Stimulated activated CD4-positive, alpha-beta T cell treated with anti-CD3 and anti-CD28 coated beads, Interleukin-15, amount 100 ng/mL, for 1 hour (primary cell): ENCODE measurements at places on chromosomes 2 and 18.

DNA sequence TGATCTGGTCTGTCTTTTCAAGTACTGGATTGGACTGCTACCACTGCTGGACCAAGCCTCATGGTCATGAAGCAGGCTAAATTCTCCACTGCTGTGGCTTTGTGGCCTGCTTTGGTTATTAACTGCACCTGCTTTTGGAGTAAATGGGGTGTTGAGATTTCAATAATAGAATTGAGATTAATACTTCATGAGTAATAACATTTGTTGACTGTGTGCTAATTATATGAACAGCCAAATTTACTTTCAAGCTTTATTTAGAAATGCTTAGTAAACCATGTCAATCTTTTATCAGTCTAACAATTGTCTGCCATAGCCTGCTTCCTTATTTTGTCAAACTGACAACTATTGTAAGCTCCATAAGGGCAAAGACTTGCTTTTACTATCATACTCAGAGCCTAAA lies 27.4 kb upstream of the MTIF2 start:
- DNase-seq, result no peak

DNA sequence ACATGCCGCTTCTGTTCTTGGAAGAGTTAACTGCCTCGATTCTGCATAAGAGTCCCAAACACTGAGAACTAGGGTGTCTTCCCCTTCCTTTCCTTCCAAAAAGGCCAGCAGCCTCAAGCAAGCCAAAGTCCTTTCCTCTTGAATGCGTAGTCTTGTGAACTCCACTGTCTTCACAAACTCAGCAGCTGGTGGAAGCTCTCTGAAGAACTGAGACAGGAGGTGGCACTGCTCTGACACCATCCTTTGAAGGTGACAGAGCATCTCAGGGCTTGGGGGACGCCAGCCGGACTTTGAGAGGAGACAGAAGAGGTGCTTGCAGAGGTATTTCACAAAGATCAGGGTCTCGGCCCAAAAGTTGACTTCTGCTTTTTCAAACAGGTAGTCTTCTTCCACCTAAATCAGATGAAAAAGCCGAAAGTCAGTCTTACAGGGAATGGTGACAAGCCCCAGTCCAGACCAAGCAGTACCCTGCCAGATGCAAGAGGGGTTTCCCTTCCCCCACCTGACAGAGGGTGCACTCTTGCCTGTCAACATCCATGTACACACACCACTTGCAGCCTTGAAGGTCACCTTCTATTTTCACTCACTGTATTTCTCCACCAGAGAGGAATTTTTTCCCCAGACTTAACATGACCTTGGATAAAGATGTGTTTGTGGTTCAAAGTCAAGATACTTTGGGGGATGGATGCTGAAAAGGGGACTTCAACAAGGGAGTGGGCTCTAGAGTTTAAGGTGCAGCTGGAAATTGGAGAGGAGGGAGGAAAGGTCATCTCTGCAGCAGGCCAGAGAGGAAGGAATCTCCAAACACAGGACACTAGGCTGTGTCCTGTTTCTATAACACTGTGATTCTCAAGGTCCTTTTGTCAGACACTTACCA lies 4.8 kb upstream of the ZFP36L2 start:
- DNase-seq, result no peak

- peak; percentile 45 for DNase-seq
Measured at GRCh38 chr2:95115418-95115817, 6.2 kb downstream of the MRPS5 start.

DNA sequence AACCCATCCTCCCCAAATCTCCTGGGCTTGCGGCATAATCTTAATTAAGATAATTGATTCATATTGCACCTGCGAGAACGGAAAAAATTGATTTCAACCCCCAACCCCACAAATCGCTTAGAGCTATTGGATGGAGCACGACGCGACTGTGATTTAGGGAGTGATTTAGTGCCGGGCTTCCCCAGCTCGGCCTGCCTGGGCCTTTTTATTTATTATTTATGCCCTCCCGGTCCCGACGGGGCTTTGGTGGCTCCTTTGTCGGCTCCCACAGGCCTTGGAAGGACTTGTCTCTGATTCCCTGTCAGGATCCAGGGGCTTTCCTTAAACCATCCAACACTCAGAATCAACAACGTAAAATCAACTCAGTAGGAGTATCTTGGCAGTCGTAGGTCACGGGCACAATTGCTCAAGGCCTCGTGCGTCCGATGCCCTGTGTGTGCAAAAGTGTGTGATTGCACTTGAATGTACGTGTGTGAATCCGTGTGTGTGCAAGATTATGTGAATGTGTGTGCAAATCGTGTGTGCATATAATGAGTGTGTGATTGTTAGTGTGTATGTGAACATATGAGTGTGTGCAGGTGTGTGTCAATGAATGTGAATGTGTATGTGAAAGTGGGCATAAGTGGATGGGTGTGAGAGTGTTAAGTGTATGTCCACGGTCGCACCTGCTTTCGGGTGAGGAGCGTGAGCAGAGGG lies 4.3 kb upstream of the NEUROD1 start:
- no peak for DNase-seq

- DNase-seq, result no peak
Measured at GRCh38 chr2:52128081-52128480, 1096.1 kb upstream of the NRXN1 start.

DNA sequence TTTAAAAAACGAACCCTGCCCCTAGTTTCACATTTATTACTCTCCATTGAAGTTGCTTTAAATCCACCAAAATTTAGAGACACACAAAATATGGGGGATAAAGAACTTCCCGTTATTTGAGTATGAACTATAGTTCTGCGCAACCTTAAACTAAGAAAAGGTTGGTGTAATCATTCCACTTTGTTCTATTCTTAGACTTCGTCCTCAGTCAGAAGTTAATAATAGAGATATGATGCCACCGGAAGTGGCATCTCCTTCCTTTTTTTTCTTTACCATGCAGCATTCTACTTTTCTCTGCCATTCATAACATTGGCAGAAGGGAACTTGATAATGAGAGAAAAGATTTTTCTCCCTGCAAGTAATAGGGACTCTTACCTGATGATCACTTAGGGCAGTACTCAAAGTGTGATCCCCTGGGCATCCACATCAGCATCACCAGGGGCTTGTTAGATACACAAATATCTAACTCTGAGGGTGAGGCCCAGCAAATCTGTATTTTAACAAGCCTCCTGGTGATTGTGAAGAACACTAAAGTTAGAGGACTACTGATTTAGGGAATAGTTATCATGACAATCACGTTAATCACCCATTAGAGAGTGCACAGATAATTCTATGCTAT lies 147.7 kb upstream of the DTNA start:
- no peak for DNase-seq

DNA sequence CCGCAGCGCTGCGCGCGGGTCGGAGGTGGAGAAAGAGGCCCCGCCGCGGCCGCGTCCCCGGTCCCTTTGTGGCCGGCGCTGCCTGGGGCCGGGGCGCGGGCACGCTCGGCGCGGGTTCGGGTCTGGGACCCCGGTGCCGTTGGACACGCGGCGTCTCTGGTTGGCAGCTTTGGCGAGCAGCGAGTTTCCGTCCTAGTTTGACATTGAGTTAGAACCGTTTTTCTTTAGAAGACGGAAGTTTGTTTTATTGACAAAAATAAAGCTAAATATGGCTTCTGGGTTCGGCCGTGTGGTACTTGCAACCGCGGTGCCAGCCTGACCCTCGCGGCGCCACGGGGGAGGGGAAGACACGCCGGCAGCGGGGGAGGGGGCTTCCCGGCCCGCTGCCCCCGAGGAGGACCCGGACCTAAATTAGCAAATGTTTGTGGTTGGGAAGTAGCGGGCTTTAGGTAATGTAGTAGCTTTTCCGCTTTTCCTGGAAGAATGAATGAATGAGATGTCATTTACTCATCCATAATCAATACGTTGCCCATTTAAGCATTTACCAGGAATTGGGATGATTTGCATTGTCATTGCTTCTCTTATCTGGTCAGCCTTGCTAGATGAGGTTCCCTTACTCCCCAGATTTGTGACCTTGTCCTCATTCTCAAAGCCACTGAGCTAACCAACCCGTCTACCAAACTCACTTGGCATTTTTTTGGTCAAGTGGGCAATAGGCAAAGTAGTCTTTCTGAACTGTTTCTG lies 530 bp downstream of the GALNT1 start:
- no peak for DNase-seq

DNA sequence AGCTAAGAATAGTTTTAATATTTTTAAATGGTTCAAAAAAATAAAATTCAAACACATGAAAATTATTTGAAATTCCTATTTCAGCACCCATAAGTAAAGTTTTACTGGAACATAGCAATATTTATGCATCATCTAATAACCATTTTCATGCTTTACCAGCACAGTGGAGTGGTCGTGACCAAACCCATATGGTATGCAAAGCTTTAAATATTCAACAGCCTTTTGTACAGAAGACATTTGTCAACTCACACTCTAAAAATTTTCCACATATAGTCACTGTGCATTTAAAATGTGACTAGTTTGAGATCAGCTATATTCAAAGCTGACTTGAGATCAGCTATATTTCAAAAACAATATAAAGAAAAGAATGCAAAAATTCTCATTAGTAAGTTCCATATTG lies 46.2 kb downstream of the PUM2 start:
- no peak for DNase-seq

GRCh38 chr18:46013484-46014189 lies 46.5 kb upstream of the EPG5 start:
- DNase-seq, result no peak

DNA sequence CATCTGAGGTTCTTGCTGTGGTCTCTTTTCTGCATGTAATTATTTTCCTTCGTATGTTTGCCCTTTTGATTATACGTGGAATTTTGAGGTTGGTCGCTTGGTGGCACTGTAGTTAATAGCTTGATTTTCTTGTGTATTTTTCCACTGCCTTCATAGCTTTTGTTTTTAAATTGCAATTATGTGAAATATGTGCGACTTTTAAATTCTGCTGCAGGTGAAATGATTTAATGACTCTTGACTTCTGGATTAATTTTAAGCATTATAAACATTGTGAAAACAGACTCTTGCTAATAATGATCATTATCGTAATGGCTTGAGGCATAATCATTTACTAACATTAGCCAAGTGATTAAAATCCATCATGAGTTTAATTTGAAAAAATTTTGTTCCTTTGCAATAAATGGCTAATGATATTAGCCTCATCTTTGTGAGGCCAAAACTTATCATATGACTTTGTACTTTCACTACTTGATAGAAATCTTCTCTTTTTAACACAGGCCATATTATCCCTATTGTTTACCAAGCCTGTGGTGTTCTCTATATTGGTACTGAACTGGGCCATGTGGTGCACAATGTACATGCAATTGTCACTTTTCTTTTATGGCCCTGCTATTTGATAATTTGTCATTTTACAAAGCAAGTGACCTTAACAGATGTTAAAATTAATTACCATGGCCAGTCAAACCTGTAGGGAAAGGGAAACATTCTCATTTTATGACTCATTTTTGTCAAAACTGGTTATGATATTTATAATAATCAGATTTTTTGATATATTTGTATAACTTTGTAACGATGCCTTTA lies 62.8 kb upstream of the NEUROD1 start:
- DNase-seq, result no peak

- DNase-seq, result no peak
Measured at GRCh38 chr2:208820014-208820688, 413.6 kb downstream of the PTH2R start.

DNA sequence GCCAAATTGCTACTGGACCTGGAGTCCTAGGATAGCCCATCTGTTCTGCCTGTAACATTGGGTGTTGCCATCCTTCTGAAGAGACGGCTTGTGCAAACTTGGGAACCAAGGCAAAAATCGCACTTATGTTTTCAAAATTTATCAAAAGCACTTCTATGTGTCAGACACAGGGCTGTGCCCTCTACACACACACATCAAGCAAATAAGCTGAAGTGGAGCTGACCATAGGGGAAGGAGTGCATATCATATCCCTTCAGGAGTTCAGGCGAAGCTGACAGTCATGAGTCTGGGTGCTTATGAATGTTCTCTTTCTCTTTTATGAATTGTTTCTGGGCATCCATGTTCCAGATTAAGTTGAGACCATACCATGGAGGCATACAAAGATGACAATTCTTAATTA lies 247.9 kb downstream of the CYRIA start:
- no peak for DNase-seq

- DNase-seq, result no peak
Measured at GRCh38 chr2:3641181-3641580, 16.8 kb upstream of the ALLC start.

DNA sequence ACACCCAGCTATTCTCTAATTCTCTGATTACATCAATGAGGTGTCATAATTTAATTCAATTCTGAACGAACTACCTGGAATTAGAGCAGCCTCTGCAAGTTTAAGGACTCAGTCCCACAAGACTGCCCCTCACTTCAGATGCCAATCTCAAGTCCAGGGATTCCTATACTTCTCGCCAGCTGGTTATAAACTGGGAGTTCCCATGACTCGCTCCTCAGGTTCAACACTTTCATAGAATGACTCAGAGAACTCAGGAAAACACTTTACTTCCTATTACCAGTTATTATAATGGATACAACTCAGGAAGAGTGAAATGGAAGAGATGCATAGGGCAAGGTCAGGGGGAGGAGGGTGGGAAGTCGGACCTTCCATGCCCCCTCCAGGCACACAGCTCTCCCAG lies 112.3 kb upstream of the ATP5MC3 start:
- no peak for DNase-seq

DNA sequence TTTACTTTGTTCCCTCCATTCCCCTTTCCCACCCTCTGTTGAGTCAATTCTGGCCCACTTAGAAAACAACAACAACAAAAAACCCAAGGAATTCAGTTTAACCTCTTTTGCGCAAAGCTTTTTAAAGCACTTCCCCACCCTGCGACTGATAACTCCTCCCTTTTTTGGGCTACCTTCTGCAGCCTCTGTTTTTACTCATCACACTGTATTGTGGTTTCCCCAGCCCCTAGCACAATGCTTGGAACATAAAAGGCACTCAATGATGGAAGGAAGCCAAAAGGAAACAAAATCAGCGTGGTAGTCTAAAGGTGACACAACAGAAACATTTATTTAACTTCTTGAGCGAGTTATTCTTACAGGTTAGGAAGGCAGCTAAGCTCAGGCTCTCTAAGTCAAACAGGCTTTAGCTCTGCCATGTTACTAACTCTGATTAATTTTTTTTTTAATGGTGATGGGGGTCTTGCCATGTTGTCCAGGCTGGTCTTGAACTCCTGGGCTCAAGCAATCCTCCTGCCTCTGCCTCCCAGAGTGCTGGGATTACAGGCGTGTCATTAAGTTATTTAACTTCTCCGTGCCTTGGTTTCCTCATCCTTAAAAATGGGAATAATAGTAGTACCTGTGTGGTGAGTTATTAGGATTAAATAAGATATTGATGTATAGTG lies 1.3 kb downstream of the CEP68 start:
- DNase-seq, result no peak
